ENCODE measurements at places on chromosomes 6 and 20.
A peak's percentile ranks its signal among the peaks of the same experiment; 100 is the strongest.

DNA sequence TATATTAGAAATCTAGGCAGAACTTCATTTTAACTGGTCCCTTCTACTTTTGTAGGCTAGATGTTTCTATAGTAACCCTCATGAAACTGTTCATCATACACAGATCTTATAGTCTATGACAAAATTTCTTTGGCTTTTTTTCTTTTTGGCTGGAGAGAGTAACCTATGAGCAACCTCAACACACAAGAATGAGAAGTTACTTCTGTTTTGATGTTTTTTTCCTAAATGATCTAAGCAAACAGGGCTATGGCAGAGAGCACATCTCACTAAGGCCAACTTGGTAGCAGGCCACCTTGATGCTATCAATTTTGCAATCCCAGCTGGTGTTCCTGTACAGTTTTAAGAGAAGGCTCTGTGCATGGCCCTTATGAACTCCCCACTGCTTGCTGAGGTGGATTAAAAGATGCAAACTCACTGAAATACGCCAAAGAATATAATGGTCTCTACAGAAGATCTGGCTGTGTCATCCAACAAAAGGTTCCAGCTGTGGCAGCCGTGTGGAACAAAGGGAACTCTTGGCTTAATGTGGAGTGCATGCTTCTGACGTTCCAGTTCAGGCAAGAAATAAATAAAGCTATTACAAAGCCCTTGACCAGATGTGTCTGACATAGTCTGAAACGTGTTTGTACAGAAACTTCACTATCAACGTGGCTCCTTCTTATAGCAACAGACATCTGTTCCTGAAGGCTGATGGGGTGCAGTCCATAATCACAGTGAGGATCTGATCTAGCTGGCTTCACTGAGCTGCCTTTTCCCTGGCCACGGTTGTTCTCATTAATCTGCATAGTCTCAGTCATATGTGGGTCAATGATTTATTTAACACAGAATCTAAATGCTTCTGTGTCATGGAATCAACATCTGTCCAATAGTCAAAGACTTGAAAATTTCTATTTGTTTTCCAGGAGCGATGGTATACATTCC is 481.1 kb downstream of the BMP2 start:
- DNase-seq = no peak

DNA sequence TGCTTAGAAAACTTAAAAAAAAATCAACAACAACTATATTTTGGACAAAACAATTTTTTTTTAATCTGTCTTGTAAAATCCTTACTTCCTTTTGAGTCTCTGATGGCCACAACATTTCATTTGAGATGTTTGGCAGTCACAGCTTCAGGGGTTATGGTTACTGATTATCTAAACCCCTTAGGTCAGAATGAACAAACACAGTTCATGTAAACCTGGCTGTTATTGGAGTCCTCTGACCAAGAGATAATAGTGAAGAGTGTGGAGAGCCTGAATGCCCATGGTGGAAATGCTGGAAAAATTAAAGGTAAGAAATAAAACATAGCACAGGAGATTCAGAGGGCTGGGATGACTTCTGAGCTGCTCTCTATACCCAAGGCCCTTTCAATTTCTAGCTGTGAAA is 38.2 kb downstream of the TMX4 start:
- no peak for DNase-seq

- no peak for DNase-seq
These were observed 4.3 kb downstream of the SCUBE3 start for GRCh38 chr6:35218021-35218420.

- DNase-seq = no peak
These were observed 26.1 kb upstream of the ZNF831 start for GRCh38 chr20:59137532-59137931.

DNA sequence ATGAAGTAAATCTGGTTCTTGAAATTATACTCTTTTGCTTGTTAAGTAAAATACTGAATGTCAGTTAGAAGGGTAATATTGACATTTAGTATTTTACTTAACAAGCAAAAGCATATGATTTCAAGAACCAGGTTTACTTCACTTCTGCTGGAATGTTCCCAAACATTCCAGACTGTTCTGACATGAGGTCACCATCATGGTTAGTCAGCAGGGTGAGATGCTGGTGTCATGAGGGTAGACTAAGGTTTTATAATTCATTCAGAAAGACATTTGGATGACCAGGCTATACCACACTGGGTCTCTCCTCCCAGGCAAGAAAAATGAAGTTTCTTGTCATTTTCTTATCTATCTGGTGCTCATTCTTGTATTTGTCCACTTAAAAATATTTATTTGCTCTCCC is 414.4 kb upstream of the MMS22L start:
- DNase-seq = peak; percentile 68

- DNase-seq = no peak
These were observed 27.9 kb downstream of the TRAM2 start for GRCh38 chr6:52548999-52549398.

DNA sequence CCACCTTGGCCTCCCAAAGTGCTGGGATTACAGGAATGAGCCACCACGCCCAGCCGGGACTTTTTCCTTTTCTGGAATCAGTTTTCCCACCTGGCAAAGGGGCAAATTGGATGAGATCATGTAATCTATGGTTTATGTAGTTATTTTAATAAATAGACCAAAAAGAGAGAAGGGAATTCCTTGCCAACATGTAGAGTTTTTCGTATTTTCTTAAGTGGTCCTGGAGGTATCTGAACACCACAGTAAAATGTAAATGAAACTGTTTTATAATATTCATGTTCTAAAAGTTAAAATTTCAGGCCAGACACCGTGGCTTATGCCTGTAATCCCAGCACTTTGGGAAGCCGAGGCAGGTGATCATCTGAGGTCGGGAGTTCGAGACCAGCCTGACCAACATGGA is 185.1 kb upstream of the ZNF217 start:
- DNase-seq = no peak
